Amniotic epithelial cell (primary cell): ENCODE measurements at places on chromosomes 2 and 18.

GRCh38 chr2:138846216-138846821 lies 66.1 kb upstream of the NXPH2 start:
- peak; percentile 23 for DNase-seq

DNA sequence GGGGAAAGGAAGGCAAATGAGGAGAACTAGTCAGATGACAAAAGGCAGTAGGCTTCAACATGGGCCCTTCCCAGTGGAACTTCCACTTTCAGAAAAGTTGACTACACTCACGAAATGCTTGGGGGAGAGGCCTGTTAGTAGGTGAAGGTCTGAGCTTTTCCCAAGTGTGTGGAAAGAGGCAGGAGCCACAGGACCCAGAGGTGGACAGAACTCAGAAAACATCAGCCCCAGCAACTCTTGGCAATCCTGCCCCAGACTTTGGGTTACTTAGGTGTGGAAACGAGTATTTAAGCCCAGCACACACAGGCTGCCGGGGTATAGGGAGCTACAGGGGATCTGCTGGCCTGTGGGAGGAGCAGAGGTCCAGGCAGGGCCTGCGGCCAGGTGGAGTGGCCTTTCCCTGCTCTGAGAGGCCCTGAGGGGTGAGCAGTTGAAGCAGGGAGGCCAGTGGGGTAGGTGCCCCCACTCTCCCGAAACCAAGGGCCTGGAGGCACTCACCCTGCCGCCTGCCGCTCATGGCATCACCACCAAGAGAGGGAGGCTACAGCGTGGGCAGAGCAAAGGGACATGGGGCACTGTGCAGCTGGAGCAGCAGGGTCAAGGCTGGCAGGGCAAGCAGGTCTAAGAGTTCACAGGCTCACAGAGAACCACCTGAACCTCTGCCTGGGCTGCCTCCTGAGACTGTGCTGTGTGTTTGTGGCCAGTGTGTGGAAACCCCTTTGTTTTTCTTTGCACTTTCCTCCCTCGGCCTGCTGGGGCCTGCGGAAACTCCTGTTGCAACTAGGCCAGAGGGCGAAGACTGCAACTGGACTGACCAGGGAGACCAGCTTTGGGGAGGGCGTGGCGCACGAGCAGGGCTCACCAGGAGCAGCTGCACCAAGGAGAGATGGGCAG lies 130.7 kb upstream of the SERTAD2 start:
- DNase-seq: no peak

DNA sequence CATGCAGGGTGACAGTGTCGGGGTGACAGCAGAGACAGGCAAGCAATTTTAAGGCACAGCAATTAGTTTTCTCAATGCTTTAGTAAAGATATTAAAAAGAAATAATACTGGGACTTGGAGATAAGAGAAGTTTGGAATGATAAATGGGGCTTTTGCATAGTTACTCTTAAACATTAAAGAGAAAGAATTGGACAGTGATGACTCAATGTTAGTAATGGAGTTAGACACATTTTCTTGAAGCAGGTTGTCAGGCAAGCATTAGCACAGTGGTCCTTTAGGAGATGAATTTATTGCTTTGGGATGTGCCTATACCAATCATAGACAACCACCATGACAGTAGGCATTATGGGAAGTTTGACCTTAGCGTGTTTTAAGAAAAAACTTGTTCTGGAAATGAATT lies 228.3 kb upstream of the RAB12 start:
- DNase-seq: peak; percentile 32

DNA sequence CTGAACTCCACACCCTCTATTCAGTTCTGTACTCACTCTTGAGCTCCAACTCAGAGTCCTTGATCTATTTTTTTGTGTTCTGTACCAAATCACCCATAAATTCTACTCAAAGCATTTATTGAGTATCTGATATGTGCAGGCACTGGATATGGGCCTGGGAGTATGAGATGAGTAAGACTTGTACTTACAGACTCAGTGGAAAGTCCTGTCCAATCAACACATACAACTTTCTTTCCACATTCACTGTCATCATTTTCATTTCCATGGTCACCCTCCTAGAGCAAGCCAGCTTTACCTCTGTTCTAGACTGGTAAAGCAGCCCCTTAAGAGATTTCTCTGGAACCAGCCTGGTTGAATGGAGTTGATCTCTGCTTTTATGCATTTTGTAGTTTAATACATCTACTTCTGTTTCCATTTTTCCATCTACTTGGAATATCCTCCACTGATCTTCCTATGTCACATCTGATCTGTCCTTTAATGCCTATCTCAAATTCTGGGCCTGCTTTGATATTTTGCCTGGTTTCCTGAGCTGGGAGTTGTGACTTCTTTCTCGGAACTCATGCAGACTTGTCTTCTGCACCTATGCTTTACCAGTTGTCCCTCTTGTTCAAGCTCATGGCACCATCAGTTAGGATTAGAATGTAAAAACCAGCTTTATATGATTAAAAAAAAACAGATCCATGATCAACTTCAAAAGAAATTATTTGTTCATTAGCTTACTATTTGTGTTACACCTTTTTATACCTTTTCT lies 96.9 kb upstream of the GLS start:
- no peak for DNase-seq

DNA sequence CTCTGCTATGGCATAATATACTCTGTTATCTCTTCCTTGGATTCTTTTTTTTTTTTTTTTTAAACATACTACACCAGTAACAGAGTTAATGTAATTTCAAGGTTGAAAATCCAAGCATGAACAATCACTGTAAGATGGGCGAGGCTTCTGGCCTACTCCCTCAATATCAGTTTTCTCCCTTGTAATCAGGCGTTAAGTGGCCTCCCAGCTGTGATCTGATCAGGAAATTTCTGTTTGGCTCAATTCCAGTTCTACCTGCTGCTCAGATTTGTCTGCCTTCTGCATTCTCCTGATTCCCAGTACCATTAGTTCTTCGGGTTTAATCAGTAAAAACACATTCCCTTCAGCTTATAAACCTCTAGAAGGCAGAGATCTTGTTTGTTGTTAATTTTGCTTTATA lies 18.6 kb downstream of the PRKD3 start:
- no peak for DNase-seq

- no peak for DNase-seq
Observed at GRCh38 chr18:78601349-78601748, 378.3 kb upstream of the SALL3 start.

DNA sequence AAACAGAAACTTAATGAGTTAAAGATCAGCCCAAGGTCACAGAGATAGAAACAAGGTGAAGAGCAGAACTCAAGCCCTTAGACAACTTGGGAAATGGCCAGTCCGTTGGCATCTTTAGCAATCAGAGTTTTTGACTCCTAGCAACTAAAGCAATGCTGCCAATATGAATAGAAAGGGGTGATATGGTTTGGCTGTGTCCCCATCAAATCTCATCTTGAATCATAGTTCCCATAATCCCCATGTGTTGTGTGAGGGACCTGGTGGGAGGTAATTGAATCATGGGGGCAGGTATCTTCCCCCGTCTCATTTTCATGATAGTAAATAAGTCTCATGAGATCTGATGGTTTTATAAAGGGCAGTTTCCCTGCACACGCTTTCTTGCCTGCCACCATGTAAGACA lies 170.2 kb downstream of the DDX1 start:
- DNase-seq: no peak

GRCh38 chr2:216683846-216684245 lies 11.5 kb downstream of the IGFBP5 start:
- peak; percentile 99 for DNase-seq

DNA sequence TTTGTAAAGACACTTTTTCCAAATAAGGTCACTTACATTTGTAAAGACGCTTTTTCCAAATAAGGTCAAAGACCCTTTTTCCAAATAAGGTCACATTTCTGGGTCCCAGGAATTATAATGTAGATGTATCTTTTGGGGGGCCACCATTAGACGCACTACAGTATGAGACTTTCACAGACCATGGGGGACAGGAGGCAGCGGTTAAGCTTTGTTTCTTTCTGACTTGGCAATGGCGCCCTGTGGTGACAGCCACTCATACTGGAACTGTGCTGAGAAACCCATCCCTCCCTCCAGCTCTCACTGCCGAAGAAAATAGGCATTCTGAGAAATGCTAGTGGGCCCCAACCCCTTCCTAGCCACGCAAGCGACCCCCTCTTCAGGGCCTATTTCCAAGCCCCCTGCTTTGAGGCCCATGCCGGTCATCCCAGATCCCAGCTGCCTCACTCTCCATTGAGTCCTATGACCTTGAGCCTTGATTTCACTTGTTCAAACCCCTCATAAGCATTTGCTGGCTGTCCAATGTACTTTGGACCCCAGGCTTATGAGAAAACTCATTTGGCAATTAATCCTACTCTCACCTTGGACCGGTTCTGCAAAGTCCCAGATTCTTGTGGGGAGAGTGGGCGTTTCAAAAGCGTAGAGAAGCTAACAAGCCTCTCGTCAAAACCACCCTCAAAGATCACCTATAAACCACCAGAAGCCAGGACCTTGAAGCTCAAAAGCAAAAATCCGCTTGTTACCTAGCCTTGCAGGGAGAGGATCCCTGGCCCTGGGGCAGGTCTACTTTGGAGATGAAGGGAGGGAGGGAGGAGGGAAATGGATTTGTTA lies 11.3 kb upstream of the SPATA3 start:
- DNase-seq: no peak

- no peak for DNase-seq
Observed at GRCh38 chr18:57768537-57769326, 34.4 kb downstream of the ATP8B1 start.

DNA sequence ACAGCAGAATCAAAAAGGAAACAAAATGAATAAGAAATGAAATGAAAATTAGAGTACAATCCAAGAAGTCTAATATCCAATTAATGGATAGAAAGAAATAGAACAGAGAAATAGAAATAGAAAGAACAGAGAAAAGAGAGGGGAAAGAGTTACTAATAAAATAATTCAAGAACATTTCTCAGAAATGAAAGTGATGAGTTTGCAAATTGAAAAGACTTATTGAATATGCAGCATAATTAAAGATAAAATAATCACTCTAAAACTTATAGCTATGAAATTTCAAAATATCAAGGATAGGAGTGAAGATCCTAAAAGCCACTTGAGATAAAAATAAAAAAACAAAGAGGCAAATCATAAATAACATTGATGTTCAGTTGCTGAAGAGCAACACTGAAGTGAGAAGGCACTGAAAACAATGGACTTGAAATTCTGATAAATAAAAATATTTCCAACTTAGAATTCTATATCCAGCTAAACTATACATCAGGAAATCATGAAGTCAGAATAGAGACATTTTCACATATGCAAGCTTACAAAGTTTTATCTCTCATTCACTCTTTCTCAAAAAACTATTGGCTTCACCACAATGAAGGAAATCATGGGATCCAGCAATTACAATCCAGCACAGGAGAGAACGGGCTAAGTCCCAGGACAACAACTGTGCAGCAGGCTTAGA lies 155.9 kb upstream of the SPATS2L start:
- DNase-seq: no peak

DNA sequence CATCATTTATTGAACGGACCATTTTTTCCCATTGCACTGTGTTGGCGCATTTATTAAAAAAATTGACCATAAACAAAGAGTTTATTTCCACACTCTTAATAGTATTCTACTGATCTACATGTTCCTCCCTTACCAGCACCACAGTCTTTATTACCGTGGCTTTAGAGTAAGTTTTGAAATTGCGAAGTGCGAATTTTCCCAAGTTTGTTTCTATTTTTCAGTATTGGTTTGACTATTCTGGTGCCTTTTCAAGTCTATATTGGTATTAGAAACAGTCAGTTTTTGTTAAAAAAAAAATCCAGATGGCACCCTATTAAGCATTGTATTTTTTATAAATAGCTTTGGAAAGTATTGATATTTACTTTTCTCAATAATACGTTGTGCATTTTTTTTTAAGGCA lies 795.1 kb upstream of the HS6ST1 start:
- DNase-seq: no peak

DNA sequence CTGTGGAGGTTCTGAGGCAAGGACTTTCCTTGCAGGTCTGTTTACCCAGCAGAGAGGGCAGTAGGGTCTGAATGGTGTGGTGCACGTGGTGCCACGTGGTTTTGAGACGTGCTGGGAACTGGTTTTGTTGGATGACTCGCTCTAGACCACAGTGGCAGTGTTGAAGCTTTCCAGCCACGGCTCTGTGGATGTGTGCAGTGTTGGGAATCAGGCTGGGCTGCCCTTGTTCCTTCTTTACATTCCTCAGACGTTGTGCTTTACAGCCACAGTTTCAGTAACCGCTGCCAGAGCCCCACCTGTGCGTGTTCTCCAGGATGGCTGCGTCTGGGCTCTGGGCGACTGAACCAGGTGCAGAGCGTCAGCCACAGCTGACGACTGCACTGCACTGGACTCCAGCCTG lies 8.2 kb downstream of the CTDP1 start:
- peak; percentile 78 for DNase-seq

- DNase-seq: no peak
Observed at GRCh38 chr2:150909090-150909489, 352.6 kb downstream of the RBM43 start.

DNA sequence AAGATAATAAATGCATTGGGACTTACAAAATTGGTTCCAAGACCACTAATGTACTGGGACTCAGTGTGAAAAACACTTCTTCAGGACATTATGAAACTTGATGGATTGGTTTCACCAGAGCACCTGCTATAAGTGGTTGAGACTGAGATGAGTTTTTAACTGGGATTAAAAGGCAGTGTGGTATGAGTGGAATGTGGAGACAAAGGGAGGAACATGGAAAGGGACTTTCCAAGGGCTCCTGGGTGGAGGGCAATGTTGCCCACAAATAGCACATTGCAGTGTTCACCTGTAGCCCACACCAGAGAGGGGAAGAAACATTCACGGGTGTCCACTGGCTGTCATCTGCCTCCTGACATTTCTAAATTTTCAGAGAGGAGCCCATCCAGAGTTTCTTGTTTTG lies 253.3 kb upstream of the TANK start:
- DNase-seq: no peak

DNA sequence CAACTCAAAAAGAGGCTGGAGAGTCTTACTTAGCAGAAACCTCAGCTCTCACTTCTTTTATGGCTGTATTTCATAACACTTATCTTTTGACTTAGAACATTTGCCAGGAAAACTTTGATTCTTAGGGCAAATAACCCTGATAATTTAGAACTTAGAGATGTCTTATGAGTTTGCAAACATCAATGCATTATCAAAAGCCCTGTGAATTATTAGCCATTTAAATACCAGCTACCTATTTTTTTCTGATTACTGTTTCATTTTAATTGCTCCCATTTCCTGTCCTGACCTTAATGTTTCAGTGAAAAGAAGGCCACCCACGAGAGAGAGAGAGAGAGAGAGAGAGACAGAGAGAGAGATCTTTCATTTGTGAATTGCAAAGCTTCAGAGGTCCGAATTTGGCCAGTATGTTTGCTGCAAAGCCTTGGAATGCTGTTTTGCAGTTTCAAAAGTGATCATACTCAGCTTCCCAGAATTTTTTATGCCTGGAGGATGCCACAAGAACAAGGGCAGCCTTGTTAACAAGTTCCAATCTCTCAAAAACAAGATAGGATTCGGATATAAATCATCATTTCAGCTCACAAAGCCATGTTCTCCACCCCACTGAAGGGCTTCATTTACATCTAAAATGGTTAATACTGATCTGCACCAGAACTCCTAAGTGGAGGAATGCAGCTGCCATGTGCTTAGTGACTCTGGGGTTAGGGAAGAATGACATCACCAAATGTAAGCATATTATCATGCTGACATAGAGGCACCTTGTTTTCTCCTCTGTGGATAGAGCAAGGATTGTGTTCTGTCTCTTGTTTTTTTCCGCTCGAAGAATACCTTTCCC lies 478.2 kb downstream of the ARHGAP15 start:
- DNase-seq: peak; percentile 41

- peak; percentile 3 for DNase-seq
Observed at GRCh38 chr2:35428548-35428947, 927.0 kb upstream of the CRIM1 start.

- peak; percentile 23 for DNase-seq
Observed at GRCh38 chr2:200131307-200131706, 175.2 kb upstream of the SPATS2L start.
